ENCODE measurements at places on chromosomes 5 and 9.

- DNase-seq = no peak
These were observed 250.5 kb downstream of the DENND1A start for GRCh38 chr9:123679330-123679987.

DNA sequence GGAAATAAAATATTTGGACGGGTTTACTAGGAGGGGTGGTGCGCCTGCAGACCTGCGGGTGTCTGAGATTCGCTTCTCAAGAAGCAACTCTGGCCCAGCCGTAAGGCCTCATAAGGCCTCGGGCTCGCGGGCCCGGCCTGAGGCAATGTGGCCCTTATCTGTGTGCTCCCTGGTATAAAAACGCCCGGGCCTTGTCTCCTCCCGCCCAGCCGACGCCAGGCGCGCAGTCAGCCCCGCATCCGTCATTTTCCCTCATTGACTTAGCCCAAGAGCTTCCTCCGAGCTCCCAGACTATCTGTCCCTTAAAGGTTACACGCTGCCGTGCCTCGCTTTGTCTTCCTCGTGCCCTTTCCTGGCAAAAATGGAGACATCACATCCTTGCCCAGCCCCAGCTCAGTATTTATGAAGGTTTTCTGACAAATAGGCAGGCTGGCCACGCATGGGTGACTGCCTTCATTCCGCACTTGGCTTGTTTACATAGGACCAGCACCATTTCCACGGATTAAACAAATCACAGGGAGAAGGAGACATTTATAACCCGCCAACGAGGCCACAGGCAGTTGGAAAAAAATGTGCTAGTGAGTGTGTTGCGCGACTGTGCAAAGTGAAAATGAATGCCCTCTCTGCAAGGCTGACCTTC is 74.5 kb upstream of the TBCA start:
- no peak for DNase-seq

DNA sequence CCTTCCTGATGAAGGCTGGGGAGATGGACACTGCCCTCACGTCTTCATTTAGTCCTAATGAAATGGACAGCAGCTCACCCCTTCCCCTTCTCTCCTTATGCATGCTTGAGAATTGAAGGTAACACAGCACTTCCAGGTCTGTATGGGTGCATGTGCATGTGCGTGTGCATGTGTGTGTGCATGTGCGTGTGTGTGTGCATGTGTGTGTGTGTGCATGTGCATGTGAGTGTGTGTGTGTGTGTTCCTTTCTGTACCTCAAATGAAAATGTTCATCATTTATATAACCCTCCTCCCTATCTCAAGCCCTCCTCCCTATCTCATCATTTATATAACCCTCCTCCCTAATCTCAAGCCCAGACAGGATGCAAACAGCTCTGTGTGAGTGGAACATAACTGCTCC is 444.8 kb downstream of the MAT2B start:
- no peak for DNase-seq

- DNase-seq = no peak
These were observed 346.9 kb upstream of the TLE4 start for GRCh38 chr9:79224672-79225433.

DNA sequence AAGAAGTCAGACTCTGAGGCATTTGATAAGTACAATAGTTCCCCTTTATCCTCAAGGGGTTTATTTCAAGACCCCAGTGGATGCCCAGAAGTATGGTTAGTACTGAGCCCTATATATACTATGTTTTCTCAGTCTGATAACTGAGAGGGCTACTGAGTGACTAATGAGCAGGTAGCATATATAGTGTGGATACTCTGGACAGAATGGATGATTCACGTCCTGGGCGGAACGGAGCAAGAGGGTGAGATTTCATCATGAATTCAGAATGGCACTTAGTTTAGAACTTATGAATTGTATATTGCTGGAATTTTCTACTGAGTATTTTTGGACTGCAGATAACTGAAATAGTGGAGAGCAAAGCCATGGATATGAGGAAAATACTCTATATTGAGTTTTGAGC is 457.6 kb downstream of the PLK2 start:
- DNase-seq = no peak

- DNase-seq = no peak
These were observed 315.5 kb downstream of the SEMA5A start for GRCh38 chr5:9230355-9230754.

GRCh38 chr5:172571413-172571812 is 69.7 kb upstream of the NEURL1B start:
- DNase-seq = no peak

- no peak for DNase-seq
These were observed 80.6 kb upstream of the ZBTB43 start for GRCh38 chr9:126724226-126724625.

GRCh38 chr9:94734054-94734754 is 7.7 kb downstream of the AOPEP start:
- DNase-seq = no peak

DNA sequence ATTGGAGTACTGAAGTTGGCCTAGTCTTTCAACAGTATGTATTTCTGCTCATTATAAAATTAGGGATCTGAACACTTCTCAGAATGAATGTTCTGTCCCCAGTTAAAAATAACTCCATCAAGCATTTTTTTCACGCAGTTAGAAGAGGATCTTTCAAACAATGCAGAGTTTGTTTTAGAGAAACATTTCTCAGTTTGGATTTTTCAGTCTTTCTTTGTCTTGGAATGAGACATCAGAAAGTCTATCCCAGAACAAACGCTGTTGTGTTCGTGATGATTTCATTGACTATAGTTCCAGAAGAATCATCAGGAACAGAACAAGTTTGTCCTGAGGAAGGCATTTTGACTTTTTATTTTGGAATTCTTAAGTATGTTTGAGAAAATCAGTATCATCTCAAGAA is 218.7 kb downstream of the ARRDC3 start:
- DNase-seq = no peak

DNA sequence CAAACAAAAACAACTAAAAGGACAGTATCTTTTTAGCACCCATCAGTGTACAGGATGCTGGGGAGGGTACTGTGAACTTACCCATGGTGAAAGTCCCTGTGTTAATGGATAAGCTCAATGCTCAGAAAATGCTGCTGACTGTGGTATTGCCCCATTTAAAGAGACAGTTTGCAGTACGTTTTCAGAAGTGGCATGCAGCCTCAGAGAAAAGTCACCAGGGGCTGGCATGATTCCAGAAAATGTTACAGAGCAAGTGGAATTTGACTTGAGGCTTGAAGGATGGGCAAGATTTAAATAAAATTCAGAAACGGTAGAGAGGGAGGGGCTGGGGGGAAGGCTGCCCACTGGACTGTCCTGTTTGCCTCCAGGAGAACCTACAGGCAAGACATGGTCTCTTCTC is 7.2 kb downstream of the S1PR3 start:
- DNase-seq = no peak

- DNase-seq = no peak
These were observed 213.6 kb downstream of the EBF1 start for GRCh38 chr5:158886086-158886485.

DNA sequence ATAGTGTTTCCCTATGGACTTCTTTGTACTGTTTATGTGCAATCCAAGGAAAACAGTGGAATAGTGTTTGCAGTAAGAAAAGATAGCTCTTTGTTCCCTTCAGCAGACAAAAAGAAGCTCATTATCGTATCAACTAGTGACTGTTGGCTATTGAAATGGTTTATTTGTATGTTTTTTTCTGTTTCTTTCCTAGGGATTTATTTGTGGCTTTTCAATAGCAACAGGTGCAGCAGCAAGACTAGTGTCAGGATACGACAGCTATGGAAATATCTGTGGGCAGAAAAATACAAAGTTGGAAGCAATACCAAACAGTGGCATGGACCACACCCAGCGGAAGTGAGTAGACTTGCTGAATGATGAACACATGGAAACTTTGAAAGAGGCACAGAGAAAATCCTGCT is 65.1 kb downstream of the SLC44A1 start:
- no peak for DNase-seq

- DNase-seq = no peak
These were observed 64.7 kb downstream of the TLR4 start for GRCh38 chr9:117768750-117769395.

- no peak for DNase-seq
These were observed 104.3 kb upstream of the PHYKPL start for GRCh38 chr5:178336889-178337288.

DNA sequence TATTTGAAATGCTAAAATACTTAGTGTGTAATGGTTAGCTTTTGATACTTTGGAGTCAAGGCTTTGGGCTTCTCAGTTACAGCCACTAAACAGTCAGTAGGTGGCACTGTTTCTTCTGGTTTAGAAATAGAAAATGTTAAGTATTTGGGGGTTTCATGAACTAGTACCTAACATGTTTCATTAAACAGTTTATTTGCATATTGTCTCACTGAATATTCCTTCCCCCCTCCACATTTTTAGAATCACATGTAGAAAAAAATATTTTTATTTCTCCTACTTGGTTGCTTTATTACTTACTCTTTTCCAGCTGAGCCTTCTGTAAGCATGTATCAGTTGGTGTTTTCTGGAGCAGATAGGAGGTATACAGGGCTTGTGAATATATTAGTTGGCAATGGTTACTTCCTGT is 48.0 kb downstream of the IPO11 start:
- DNase-seq = no peak

- DNase-seq = no peak
These were observed 9.8 kb upstream of the IRF1 start for GRCh38 chr5:132500244-132500930.

DNA sequence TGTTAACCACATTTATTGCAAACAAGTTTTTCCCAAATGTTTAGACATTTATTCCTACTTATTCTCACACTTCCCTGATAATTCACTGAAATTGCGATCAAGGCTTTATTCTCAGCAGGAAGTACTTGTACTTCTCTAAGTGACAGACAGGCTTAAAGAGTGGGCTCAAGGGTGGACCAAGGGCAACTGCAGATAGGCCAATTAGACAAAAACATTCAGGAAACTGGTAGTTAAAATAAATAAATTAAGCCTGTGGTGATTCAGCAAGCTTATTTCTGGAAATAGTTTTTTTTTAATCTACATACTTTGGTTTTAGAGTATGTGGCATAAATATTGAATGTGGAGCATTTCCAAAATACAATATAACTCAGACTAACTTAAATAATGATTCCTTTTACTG is 136.1 kb downstream of the UGCG start:
- DNase-seq = no peak

DNA sequence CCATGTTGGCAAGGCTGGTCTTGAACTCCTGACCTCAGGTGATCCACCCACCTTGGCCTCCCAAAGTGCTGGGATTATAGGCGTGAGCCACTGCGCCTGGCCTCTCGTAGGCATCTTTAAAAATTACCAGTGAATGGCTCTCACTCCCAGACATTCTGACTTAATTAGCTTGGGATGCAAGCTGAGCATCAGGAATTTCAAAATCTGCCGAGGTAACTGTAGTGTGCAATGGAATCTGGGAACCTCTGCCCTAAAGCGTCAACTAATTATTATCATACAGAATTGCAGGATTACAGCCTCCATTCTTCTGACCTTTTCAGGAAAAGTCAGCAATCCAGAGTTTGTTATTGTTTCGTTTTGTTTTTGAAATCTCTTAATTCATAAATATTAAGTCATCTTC is 213.4 kb upstream of the DMAC1 start:
- DNase-seq = no peak

DNA sequence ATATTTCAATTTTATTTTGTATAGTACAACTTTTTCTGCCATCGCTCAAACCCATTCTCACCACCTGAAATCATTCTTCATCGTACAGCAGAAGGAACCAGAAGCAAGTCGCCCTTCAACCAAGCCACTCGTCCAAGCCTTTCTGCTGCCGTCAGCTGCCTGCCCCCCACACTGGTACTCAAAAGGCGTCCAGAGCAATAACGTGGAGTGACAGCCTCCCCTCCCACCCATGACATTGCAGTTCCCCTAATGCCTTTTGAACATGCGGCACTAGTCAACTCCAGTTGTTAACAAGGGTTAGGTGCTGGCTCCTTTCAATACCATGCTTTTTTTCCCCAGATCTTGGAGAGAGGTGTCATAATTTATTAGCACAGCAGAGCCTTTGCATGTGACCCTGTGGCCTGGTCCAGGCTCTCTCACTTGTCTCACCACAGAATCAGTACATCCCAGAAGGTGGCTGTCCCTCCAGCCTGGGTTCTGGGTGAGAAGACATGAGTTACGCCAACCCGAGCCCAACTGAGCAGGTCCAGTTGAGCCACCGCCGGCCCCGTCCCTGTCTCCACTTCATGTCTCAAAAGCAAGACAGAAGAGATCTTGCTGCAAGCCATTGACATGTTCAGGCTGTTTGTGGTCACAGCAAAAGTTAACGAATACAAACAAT is 20.4 kb upstream of the MED10 start:
- DNase-seq = no peak

DNA sequence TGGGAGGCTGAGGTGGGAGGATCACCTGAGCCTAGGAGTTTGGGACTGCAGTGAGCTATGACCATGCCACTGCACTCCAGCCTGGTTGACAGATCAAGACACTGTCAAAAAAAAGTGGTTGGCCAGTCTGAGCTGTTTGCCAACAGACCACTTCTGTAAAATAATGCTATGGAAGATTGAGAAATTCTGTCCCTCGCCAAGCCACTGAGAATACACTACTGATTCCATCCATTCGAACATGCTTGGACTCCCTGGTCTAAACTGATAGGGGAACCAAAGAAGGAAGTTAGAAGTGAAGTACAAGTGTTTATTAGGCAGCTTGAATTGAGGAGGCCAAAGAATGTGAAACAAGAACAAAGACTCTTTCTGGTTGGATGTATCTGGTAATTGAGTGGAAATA is 27.2 kb downstream of the ENC1 start:
- no peak for DNase-seq

DNA sequence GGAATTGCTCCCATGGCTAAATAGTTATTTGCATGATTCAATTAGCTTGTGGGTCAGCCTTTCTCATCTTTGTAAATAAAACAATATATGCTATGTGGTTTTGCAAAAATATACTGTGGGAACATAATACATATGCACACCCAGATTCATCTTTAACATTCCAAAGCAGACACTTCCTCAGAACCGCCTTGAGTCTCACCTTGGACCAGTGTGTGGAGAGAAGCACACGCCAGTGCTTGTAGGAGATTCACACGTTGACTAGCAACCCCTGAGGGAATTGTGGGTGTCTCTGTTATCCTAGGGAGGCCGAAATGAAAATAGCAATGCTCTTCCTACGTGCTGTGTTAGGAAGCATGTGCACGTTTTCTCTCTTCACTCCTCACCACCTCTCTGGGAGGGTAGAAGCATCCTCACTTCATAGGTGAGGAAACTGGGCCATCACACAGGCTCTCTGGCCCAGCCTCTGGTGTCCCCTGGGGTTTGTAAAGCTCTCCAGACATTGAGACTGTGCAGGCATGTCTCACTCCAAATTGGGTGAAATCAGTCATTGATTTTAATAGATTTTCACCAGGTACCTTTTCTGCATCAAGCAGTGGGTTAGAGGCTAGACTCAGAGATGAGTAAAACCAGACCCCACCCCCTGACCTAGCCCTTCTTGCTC is 221.7 kb downstream of the PBX3 start:
- no peak for DNase-seq

GRCh38 chr5:15600035-15600434 is 100.1 kb downstream of the FBXL7 start:
- DNase-seq = no peak

DNA sequence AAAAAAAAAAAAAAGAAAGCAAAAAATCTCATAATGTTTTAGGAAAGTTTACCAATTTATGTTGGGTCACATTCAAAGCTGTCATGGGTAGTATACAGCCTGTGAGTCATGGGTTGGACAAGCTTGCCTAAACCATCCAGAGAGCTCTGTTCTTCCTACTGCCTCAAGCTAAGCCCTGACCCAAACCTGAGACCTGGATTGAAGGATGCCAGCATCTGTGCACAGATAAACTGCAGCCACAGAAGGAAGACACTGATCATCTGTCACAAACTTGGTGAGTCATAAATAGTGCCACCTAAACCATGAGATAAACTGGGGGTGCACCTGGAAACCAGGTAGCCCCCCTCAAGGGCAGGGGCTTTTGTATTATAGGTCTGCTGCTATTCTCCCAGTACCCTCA is 31.0 kb downstream of the CSF2 start:
- no peak for DNase-seq

All from stimulated activated CD8-positive, alpha-beta memory T cell treated with anti-CD3 and anti-CD28 coated beads, Interleukin-7, amount 100 ng/mL, for 1 hour (primary cell).